ENCODE measurements at places on chromosomes 5 and 9.

GRCh38 chr9:37528652-37529471 is 43.1 kb downstream of the POLR1E start:
- peak; percentile 72 for DNase-seq

GRCh38 chr9:4879115-4879558 is 86.4 kb downstream of the RCL1 start:
- no peak for DNase-seq

DNA sequence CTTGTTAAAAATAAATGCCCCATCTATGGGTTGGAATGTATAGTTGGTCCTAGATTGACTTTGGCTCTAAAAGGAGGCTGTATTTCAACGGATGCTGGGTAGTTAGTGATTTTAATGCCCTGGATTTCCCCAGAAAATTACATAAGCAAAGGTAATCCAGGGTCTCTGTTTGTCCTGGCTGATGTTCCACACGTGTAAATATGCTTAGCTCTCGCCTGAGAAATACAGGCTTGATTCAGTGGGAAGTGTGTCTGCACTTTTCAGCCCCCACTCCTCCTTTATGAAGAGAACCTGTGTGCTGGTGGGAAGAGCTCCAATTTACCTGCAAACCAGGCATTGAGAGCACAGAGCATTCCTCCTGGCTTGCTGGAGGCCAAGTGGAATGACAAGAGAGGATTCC is 294.6 kb upstream of the CLINT1 start:
- DNase-seq, result no peak

DNA sequence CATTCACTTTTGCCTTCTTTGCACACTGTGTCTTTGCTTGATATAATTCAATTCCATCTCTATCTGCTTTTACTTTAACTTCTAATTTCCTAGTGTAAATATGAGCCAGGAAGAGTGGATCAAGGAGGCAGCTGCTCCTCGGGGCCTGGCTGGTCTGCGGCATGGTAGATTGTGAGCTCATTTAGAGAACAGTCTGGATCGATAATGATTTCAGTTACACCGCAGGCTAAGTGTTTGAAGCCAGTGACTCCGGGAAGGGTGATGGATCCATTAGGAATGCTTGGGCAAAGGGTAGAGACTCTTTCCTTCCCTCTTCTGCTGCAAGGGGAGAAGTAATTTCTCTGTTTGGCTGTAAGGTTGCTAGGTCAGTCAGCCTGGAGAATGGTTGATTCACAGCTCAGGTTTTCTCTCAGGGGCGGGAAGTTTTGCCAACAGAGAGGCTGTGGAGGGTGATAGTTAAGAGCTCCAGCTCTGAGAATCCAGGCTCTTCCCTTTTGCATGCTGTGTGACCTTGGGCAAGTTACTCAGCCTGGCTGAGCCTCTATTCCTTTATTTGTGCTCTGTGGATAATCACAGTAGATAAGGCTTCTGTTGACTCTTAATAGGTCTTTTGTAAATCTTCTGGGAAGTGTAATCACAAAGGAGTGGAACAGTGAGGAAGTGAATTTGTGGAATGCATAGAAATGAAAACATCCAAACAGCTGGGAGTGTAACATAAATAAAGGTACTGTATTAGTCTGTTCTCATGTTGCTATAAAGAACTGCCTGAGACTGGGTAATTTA is 99.1 kb downstream of the PTTG1 start:
- DNase-seq, result no peak

GRCh38 chr9:126081746-126082145 is 244.9 kb upstream of the MVB12B start:
- no peak for DNase-seq

DNA sequence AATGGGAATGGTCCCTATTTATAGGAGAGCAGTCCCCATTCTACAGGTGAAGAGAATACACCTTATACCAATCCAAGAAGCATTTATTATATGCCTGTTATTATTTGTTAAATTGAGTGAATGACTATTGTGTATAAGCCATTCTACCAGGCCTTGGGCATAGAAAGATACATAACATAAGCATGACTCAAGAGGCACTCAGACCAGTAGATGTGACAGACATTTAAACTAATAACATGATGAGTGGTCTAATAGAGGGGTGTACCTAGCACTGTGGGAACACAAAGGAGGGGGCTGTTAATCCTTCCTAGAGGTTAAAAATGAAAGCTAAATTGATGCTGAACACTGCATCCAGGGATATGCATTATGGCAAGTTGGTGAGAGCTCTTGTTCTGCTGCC is 145.0 kb upstream of the TNC start:
- DNase-seq, result no peak

- DNase-seq, result no peak
Measured at GRCh38 chr9:98158071-98158831, 34.2 kb downstream of the CORO2A start.

GRCh38 chr5:178627259-178627598 is 379 bp upstream of the CLK4 start:
- no peak for DNase-seq

DNA sequence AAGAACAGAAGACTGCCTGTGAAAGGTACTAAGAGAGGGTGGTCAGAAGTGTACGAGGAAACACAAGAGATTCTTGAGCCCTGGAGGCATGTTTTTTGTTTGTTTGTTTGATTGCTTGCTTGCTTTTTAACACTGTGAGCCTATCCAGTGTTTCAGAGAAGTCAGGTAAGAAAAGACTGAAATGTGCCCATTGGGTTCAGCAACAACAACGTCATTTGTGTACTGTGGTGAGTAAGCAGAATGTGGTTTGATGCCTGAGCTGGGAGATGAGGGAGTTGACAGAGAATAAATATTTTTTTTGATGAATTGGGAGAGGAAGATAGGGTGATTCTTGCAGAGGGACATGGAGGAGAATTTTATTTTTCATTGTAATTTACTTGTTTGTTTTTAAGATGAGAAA is 73.1 kb downstream of the RPS23 start:
- DNase-seq, result no peak

GRCh38 chr5:55227664-55228430 is 732 bp upstream of the MCIDAS start:
- no peak for DNase-seq

DNA sequence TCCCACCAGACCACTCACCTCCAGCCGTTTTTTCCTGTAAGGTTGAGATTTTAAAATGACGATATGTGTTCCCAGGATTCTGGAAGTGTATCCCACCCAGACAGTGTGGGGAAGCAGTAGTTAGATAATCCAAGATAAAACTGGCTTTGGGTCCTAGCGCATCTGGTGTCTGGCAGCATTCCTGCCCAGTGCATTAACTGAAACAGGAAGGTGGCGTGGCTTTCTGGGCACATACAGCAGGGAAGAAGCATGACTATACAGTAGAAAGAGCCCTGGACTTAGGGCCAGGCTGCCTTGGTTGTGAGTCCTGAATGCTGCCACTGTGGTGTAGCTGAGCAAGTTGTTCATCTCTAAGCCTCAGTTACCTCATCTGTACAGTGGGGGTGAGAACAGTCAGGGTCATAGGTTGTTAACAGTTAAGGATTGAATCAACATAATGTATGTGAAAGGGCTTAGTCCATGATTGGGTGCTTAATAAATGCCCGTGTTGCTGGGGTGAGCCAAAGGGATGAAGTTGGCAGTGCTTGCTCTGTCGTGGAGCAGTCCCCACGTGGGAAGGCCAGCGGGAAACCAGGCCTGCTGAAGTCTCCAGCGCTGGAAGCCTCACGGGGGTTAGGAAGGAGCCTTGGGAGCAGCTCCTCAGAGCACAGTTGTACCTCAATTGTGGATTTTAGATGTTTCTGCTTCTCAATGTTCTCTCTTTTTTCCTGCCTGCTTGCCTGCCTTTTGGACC is 18.0 kb downstream of the CLTA start:
- no peak for DNase-seq

- no peak for DNase-seq
Measured at GRCh38 chr5:50863534-50864170, 197.2 kb downstream of the PARP8 start.

DNA sequence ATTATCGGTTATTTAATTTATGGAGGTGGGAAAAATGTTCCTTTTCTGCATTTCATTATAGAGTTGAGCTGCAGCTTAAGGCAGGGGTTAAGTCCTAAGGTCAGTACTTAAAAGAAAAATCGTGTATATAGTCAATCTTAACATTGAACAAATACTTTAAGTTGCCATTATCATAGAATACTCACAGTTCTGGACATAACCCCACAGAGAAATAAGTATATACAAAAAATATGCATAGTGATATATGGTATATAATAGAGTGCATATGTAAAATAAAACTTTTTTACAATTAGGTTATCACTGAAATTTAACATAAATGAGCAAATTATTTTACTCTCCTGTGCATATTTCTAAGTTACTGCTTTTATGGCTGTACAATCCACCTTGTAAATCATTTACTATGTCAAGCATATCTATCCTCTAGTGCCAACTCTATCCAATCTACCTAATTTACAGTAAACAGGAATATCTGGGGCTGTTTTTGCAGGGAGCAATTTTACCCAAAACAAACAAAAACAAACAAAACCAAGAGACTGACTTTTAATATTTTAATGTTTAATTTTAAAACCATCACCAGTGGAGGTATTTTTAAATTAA is 28.8 kb downstream of the TTC39B start:
- DNase-seq, result no peak

DNA sequence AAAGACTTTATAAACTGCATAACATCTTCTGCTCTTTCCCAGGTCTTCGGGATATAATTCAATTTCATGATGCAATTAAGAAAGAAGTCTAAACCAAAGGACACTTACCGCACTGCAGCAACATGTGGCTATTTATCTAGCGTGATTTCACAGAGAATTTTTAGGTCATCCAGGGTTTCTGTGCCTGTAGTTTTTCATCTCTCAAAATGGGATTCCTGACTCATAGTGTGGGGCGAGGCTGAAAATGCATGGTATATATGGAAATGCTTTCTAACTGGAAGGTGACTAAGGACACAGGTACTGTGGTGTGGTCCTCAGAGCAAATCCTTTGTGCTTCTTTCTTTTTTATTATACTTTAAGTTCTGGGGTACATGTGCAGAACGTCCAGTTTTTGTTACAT is 557.7 kb upstream of the KLF4 start:
- no peak for DNase-seq

GRCh38 chr9:27799326-27799725 is 226.0 kb upstream of the C9orf72 start:
- no peak for DNase-seq

Data from effector memory CD4-positive, alpha-beta T cell (primary cell).